Retinal pigment epithelial cell (primary cell): ENCODE measurements at places on chromosomes 6 and 20.

GRCh38 chr6:38460186-38460585 is 179.5 kb downstream of the BTBD9 start:
- no peak for DNase-seq

GRCh38 chr6:129565366-129565765 is 144.6 kb downstream of the ARHGAP18 start:
- no peak for DNase-seq

DNA sequence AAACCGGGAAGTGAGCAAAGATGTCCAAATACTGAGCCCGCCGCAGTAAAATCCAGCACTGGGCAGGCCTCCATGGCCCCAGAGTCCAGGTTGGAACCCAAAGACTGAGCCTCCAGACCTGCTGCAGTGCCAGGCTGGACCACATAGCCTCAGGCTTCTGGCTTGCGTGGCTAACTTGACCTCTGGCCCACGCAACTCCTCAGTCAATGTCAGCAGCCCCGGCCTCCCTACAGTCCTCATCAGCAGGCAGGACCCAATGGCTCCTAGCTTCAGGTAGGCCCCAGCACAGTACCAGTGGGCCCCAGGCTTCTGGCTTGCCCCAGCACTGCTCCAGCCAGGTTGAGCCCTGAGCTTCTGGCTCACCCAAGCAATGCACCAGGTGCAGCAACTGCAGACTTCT is 245.1 kb upstream of the AFDN start:
- no peak for DNase-seq

GRCh38 chr20:46202766-46203509 is 84.8 kb downstream of the CD40 start:
- no peak for DNase-seq

GRCh38 chr20:3238616-3239025 is 369 bp downstream of the SLC4A11 start:
- DNase-seq: no peak

- DNase-seq: no peak
Measured at GRCh38 chr6:135520781-135521180, 23.2 kb upstream of the AHI1 start.

- peak; percentile 69 for DNase-seq
Measured at GRCh38 chr6:27019651-27020552, 227.6 kb upstream of the PRSS16 start.

DNA sequence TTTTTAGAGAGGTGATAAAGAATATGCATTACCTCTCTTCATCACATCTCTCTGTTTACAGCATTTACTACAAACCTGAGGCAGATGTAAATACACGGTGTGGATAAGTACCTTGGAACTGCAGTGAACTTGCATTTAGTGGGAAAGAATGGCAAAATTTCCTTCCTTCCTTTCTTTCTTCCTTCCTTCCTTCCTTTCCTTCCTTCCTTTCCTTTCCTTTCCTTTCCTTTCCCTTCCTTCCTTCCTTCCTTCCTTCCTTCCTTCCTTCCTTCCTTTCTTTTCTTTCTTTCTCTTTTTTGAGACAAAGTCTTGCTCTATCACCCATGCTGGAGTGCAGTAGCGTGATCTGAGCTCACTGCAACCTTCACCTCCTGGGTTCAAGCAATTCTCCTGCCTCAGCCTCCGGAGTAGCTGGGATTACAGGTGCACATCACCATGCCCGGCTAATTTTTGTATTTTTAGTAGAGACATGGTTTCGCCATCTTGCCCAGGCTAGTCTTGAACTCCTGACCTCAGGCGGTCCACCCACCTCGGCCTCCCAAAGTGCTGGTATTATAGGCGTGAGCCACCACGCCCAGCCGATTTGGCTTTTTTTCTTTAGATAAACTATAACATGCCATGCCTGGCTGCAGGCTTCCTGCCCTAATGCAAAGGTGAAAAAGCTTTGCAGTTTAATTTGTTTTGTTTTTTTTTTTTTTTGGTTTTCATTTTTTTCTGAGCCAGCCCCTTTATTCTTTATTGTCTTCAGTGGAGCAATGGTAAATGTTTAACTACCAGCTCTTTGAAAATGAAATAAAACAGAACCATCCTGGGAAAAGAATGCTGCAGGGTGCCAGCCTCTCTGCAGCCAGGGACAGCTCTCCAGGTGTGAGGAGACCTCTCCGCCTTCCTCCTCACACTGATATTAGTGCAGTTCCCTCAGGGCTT is 64.2 kb upstream of the NEDD9 start:
- DNase-seq: no peak

GRCh38 chr6:9461188-9461587 is 953.7 kb downstream of the TFAP2A start:
- DNase-seq: no peak

GRCh38 chr20:46367967-46368901 is 38.2 kb downstream of the ELMO2 start:
- no peak for DNase-seq
